ENCODE measurements at places on chromosomes 6 and 20.

GRCh38 chr6:131840936-131841583, 33.2 kb downstream of the ENPP1 start:
- no peak for DNase-seq

DNA sequence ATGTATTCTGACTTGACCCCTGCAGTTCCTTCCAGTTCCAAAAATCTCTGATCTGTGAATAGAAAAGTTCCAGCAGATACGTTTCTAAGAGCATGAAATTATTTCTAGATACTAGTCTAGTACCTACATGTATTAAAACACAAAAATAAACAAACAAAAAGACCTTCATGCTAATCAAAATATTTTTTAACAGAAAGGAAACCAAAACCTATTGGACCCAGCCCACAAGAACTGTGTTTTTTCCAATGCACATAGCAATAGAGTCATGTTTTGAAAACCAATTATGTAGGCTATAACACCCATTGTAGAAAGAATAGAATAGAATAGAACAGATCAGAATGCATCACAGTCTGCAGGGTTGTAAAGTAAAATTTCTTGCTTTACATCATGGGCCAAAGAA, 158.6 kb upstream of the TNFAIP3 start:
- no peak for DNase-seq

- no peak for DNase-seq
Measured at GRCh38 chr6:110359556-110359955, 1.4 kb upstream of the METTL24 start.

DNA sequence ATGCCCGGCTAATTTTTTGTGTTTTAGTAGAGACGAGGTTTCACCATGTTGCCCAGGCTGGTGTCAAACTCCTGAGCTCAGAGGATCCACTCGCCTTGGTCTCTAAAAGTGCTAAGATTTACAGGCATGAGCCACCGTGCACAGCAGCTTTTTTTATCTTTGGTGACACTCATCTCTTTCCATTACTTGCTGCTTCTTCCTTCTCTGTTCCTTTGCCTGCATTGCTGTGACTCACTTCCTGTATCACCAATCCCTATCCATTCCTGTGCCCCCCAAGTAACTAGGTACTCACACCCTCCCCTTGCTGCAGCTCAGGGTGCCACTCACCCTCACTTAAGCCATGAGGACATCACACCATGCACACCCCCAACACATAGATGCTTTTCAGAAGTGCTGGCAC, 24.6 kb downstream of the KHDC1L start:
- no peak for DNase-seq

DNA sequence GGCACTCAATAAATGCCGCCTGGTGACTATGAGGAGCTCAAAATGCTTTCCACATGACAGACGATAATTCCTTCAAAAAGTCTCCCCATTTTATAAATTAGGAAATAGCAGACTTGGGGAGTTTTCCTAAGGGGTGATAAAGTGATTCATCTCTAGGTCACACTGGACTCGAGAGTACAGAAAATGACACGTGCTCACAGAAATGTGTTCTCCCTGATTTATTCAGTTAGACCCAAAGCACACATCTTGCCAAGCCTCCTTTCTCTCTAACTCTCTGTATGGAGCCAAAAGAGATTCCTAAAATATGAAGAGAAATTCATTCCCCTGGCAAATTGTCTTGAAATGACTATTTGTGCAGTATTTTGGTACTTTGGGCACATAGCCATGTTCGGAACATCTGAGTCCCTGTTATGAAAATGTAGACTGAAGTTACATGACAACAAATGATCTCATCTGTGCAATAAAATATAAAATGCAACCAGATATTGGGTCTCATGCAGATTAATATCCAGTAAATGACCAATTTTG, 381.1 kb downstream of the TFAP2B start:
- no peak for DNase-seq
